ENCODE measurements at places on chromosomes 1 and 21.

GRCh38 chr1:171794085-171794484 is 12.6 kb downstream of the METTL13 start:
- DNase-seq, result peak; percentile 31

- peak; percentile 1 for DNase-seq
Measured at GRCh38 chr21:30408782-30409494, 13.1 kb downstream of the KRTAP13-1 start.

DNA sequence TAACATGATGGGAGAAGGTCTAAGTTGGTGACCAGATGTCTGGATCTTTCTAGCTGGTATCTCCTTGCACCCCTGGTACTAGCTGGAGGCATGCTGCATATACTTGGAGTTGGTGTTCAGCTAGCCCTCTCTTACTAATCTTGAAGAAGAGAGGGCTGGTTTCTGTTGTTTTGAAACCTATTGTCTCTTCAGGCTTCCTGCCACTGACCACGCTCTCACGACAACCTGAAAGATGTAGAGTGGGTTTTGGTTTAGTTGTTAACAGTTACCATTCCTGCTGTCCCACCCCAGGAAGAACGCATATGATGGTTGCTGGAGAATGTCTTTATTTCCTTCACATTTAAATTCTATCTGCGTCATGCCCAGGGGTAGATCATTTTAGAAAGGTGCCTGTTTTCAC is 3.6 kb downstream of the MAN1C1 start:
- DNase-seq, result no peak

DNA sequence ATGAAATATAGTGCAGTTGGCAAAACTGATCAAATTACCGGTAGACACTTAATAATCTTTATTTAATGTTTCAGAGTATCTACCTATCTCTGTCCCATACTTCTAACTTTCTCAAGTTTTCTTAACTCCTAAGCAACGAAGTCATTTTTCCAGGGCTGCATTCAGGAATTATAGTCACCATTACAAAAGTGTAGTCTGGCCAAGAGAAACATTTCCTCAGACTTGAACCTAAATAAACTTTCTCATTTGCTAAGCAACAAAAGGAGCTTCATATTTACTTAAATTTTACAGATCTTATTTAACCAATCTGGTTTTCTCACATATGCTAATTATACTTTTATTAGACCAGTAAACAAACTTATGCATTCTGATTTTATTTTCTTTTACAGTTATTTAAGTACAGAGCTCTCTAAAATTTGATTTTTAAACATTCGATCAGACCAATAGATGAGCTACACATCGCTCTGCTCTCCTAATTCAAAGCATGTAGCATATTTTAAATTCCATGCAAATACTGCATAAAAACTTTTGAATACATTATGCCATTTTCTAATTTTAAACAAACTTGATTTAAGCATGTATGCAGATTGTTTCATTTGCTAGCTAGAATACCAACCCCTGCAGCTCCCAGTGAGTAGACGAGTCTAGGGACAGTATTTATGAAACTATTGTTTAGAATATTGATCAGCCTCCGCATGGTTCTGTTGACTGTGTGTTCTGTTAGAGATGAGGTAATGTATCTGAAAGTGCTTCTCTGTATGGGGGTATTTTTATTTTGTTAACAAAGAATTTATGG is 201.4 kb downstream of the CHRM3 start:
- no peak for DNase-seq

DNA sequence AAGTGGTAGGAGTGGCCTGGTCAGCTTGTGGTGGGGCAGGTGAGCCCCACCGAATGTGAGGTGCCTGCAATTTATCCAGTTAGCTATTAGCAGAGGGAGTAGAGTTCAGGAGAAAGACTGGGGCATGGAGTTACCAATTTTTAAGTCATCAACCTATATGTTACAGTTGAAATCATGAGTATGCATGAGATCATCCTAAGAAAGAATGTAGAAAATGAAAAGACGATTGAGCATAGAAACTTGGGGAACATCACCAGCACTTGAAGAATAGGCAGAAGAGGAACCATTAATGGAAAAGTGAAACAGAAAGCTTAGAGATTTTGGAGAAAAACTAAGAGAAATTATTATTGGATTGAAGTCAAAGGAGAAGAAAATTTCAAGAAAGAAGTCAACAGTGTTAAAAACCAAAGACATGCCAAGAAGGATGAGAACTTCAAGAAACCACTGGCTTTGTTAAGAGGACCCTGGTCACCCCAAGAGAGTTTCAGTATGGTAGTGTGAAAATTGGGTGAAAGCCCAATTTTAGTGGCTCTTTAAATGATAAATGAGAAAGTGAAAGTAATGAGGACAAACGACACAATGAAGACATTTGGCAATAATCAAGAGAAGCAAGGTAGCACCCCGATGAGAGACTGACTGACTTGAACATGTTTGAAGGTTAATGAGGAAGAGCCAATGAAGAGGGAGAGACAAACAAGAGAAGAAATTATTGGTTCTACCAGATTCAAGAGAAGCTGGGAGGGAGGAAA is 36.7 kb downstream of the DNASE2B start:
- no peak for DNase-seq

DNA sequence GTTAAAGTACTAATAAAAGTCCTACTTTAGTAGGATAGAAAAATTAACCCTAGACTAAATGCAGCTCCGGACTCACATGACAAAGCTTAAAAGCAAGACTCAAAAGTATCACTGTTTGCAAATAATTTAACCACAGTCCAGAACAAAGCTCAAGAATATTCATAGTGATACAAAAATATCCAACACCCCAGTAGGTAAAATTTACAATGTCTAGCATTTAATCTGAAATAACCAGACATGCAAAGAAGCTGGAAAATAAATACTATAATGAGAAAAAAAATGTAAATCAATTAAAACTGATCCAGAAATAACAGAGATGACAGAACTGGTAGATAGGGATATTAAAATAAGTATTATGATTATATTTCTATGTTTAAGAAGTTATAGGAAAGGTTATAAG is 67.0 kb downstream of the KIAA0319L start:
- no peak for DNase-seq

DNA sequence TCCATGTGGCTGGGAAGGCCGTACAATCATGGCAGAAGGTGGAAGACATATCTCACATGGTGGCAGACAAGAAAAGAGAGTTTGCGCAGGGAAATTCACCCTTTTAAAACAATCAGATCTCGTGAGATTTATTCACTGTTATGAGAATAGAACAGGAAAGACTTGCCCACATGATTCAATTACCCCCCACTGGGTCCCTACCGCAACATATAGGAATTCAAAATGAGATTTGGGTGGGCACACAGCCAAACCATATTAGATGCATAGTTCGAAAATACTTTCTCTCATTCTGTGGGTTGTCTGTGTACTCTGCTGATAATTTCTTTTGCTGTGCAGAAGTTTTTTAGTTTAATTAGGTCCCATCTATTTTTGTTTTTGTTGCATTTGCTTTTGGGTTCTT is 990.3 kb downstream of the PLA2G4A start:
- no peak for DNase-seq

- DNase-seq, result no peak
Measured at GRCh38 chr1:51537568-51537967, 18.5 kb upstream of the EPS15 start.

GRCh38 chr1:246533371-246533905 is 26.4 kb upstream of the SMYD3 start:
- no peak for DNase-seq

DNA sequence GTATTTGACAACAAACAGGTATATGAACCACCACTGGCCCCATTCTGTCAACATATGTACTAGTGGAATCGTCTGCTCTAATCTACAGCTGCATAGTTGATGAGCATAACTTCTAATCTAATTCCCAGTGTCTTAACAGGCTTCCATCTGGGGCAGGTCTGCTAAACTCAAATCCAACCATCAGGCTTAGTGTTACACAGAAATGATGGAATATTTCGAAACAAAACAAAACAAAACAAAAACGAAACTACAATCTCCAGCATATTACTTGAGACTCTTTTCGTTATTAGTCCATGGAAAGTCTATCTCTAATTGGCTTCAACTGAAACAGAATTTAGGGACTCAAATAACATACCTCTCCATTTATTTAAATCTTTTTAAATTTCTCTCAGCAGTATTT is 37.6 kb downstream of the DIPK1A start:
- peak; percentile 32 for DNase-seq

DNA sequence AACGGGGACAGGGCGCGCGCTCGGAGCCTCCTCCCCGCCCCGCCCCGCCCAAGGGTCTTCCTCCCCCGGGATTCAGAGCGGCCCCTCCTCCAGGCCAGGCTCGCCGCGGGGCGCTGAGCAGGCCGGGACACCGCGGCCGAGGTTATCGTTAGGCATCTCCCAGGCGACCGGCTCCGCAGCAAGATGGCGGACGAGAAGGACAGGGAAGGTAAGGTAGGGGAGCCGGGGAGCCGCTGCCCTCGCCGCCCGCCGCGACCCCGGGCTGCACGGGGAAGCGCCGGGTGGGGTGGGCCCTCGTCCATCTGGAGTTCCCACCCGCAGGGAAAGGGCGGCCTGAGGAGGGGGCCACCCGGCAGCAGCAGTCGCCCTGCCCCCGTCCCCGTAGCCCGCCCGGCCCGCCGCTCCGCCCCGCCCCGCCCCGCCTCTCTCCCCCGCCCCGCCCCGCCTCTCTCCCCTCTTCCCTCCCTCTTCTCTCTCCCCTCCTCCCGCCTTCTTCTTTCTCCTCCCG is 105.9 kb upstream of the HNRNPU start:
- peak; percentile 67 for DNase-seq

- no peak for DNase-seq
Measured at GRCh38 chr21:45126204-45126626, 51.8 kb downstream of the ADARB1 start.

DNA sequence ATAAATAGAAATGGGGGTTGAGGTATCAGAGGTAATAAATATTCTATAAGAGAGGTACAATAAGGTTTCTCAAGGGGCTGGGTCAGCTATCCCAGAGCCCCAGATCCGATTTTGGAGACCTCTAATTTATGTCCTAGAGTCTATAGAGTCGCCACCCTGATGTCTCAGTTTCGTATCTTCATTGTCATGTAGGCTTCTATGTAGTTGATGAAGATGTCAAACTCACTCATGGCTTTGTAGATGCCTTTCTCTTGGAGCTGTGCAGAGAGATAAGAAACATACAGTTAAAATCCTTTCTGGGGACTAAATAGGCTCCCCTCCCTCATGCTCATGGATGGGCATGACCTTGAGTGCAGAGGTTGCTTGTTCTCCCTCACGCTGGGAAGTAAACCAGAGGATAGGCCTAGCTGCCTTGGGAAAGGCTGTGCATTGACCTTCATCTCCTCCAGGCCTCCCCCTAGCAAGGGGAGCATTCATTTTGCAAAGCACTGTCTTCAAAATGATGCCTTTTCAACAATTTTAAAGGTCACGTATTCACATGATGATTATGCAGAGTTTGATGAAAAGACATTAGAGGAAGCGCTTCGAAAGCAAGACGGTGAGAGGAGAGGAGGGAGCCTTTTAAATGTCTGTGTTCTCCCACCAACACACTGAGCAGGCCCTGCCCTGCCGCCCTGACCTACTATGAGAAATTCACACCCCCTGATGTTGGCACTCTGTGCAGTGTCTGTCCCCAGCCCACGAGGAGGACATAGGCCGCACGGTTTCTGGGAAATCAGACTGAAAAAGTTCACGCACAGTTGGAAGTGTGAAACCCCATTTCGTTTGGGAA is 1.9 kb upstream of the IL19 start:
- DNase-seq, result no peak

DNA sequence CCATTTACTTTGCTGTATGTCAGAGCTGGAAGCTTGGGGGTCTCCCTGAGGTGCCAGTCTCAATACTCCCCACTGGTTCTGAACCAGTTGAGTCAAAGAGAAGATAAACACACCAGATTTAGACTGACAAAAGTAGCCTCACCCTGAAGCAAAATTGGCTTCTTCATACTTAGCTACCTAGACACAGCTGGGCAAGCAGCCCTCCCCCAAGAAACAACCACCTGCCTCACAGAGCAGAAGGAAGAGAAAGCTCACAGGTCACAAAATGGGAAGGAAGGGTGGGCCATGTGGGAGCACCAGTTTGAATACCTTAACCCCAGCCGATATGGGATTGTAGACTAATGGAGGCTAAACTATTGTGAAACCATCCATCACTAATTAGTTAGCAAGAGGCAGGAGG is 24.6 kb upstream of the MYSM1 start:
- no peak for DNase-seq

DNA sequence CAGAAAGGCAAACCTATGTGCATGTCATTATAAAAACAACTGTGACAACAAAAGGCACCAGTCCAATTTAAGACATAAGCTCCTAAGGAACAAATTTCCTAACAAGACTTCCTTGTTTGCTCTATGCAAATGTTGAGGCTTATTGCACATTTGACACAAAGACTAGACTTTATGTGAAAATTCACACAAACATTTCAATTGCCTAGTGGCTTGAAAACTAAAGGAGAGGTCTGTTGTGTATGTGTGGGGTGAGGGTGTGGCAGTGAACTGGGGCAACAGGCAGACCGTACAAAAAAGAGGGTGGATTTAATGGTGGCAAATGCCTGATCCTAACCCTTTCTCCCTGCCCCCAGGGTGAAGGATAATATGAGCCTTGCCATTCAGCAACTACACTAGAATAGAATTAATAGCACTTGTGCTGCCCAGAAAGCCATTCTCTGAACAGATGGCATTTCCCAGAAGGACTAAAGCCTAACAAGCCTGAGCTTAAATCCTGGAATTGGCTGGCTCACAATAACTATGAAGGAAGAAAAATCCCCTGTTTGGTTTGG is 73.9 kb downstream of the GLUL start:
- no peak for DNase-seq

DNA sequence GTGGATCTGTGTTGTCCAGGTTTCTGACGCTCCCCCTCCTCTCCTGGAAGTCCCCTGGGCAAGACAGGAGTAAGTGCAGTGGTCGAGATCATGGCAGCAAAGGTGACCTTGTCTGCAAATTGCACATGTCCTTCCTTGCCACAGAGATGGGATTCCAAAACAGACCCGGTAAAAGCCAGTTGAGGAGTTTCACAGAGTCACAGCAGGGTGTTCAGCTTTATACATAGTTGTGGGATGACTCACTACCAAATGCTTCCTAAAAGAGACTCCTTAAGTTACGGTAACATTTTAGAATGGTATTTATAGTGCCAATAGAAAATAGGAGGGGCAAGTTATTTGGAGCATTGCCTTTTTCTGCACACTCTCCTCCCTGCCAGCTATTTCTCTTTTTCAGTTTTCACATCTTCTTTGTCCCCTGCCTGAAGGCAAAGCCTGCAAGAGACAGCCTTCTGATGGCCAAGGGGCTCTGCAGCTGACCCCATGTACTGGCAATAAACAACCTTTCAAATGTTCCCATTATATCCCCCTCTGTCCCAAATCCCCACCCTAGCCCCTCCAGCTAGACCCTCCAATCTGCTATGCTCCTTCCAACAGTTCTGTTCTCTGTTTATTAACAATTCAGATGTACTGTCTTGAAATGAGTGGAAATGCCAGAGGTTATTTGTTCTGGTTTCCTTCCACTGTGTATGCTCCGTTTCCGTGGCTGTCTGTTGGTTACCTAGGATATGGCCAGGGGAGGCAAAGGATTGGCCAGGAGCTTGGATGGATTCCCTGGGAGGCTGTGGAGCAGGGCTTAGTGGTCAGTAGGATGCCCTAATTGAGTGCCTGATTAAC is 115.0 kb downstream of the TGFB2 start:
- peak; percentile 94 for DNase-seq
